SK-N-SH (cell line): ENCODE measurements at places on chromosomes 6 and 20. TPM values are rescaled to one million over a fixed set of nuclear protein-coding genes. Genes with fewer than 3 reads are reported as not detected.

DNA sequence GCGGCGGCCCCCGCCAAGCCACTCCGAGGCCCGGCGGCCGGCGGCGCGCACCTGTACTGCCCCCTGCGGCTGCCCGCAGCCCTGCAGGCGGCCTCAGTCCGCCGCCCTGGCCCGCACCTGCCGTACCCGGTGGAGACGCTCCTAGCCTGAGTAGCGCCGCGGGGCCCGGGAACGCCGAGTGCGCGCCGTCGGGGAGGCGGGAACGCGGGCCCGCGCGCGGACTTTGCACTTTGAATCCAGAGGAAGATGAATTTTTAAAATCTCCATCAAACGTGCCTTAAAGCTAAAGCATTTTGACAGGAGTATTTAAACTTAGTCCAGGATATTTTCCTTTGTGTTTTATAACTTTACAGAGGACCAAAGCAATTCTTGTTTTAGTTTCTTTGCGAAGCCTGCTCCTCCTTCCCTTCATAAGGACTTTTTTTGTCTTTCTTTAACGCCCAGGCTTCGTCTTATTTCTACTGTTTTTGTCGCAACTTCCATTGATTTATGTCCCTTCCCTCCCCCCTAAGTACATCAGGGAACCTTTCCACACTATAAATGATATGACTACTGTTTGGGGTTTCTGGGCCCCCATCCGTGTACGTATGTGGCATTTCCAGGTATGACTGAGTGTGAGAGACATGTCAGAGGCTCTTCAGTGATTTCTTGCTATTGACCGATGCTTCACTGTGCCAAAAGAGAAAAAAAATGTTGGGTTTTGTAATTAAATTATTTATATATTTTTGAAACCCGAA is 2.0 kb downstream of the FOXQ1 start:
- no peaks in the 10 kb centered on the region for H3K36me3 ChIP-seq

The PROCR gene
- 23.5 and 29.5 TPM in 2 replicates for polyA plus RNA-seq

GRCh38 chr6:122787721-122788120 is 1.3 kb upstream of the SMPDL3A start:
- DNase-seq, result no peak
- no peak overlapping the region for H3K4me3 ChIP-seq
- no peak overlapping the region for H3K27ac ChIP-seq
- H3K27me3 ChIP-seq, result peaks cover 34% of the 10 kb centered on the region

DNA sequence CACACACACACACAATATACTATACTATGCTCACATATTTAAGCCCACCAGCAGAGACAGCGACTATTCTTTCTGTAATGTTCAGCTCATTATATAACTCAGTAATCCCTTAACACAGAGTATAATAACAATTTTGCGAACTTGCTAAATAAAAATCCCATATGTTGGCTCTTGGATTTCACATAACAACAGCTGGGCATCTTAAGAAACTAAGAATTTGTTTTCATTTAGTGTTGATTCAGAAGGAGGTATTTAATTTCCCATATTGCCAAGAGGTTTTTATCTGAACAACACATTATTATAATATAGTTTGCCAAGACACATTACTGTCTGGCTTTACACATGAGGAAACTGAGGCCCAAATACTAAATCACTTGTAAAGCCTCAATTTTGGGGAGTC is 7.4 kb downstream of the ECT2L start:
- DNase-seq, result no peak
- H3K27ac ChIP-seq, result no peak overlapping the region
- no peak overlapping the region for H3K4me3 ChIP-seq

The MTFR2 gene
- polyA plus RNA-seq, result 7.4 and 9.2 TPM in 2 replicates

GRCh38 chr20:479487-479886 is 17.2 kb upstream of the TBC1D20 start:
- H3K4me3 ChIP-seq, result no peak overlapping the region
- peaks cover 58% of the 10 kb centered on the region for H3K36me3 ChIP-seq
- H3K4me1 ChIP-seq, result no peaks in the 10 kb centered on the region
- H3K27ac ChIP-seq, result no peak overlapping the region
- no peaks in the 10 kb centered on the region for H3K27me3 ChIP-seq

The BMP2 gene
- polyA plus RNA-seq, result 0.19 and 0.25 TPM in 2 replicates

The DEFB124 gene
- 0.26 and 0.49 TPM in 2 replicates for polyA plus RNA-seq

GRCh38 chr20:33810259-33810658 is 889 bp upstream of the CHMP4B start:
- no peaks in the 10 kb centered on the region for H3K27me3 ChIP-seq
- no peak overlapping the region for H3K27ac ChIP-seq
- H3K4me1 ChIP-seq, result peaks cover 16% of the 10 kb centered on the region
- no peaks in the 10 kb centered on the region for H3K36me3 ChIP-seq
- no peak overlapping the region for H3K4me3 ChIP-seq

DNA sequence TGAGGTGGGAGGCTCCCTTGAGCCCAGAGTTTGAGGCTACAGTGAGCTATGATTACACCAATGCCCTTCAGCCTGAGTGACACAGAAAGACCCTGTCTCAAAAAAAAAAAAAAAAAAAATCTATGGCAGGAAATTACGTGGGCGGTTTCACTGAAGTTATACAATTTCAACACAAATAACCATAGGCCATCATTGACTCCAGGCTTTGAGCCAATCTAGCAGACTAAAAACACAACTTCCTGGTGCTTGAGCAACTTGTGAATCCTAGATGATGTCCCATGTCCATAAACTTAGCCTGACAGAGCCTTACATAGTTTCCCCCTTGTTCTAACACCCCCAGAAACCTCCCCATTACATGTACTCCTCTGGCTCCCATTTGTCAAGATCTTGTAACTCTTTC is 131.8 kb downstream of the QRSL1 start:
- H3K36me3 ChIP-seq, result no peaks in the 10 kb centered on the region
- no peaks in the 10 kb centered on the region for H3K27me3 ChIP-seq
- no peak overlapping the region for H3K4me3 ChIP-seq
- no peaks in the 10 kb centered on the region for H3K4me1 ChIP-seq

The ZSCAN9 gene
- polyA plus RNA-seq, result 13.7 and 23.2 TPM in 2 replicates
